ENCODE measurements at places on chromosomes 4 and X.

GRCh38 chr4:139557556-139558110 lies 1.6 kb upstream of the SETD7 start:
- DNase-seq = no peak

- peak; percentile 16 for DNase-seq
Measured at GRCh38 chr4:110982486-110982885, 359.6 kb upstream of the PITX2 start.

- no peak for DNase-seq
Measured at GRCh38 chr4:165190591-165191347, 16.6 kb upstream of the KLHL2 start.

DNA sequence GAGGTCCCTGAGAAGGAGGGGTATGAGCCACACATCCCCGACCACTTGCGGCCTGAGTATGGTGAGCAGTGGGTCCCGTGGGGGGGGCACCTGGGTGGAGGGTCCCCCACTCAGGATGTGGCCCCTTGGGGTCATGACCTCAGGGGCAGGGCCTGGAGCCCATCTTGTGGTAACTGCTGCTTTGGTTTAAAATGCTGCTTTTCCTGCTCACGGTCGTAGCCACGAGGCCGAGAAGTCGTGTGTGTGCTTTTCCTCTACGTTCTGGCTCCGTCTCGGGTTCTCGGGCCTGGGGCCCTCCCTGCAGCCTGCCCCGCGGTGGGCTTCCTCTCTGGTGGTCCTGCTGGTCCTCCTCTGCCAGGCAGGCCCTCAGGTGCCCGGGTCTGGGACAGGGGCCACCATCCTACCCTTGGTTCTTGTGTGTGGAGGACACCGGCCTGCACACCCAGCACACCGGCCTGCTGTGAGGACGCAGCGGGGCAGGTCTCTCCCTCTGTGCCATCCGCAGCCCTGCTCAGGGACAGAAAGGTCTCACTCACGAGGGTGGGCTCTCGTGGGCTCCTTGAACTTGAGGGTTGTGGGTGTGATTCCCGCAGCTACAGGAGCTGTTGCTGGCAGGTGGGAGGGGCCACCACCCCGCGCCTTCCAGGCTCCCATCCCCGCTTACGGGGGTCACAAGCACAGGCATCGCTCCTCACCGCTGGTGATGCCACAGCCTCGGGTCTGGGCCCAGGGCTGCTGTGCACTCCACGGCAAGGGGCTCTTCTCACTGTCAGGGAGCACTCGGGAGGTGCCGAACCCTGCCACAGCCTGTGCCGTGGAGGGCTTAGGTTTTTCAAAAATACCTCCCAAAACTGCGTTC lies 19.6 kb downstream of the UVSSA start:
- DNase-seq = no peak

DNA sequence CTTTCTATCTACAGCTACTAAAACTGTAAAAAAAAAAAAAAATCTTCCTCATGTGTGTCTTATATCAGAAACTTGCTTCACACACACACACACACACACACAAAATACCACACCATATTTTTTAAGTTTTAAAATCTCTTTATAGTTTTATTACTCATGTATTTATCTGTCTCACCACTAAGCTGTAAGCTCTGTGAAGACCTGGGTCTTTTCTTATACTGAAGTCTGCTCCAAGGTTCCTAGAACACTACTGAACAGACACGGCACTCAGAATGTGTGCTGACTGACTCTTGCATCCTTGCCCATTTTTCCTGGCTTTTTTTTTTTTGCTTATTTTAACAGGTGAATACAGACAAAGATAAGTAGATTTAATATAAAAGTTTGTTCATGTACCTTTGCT lies 135.6 kb upstream of the CXXC4 start:
- no peak for DNase-seq

GRCh38 chr4:1519787-1520661 lies 113.8 kb upstream of the NKX1-1 start:
- DNase-seq = no peak

- no peak for DNase-seq
Measured at GRCh38 chrX:40550066-40550465, 30.7 kb upstream of the ATP6AP2 start.
